ENCODE measurements at places on chromosomes 4 and X.
A peak's percentile ranks its signal among the peaks of the same experiment; 100 is the strongest.

DNA sequence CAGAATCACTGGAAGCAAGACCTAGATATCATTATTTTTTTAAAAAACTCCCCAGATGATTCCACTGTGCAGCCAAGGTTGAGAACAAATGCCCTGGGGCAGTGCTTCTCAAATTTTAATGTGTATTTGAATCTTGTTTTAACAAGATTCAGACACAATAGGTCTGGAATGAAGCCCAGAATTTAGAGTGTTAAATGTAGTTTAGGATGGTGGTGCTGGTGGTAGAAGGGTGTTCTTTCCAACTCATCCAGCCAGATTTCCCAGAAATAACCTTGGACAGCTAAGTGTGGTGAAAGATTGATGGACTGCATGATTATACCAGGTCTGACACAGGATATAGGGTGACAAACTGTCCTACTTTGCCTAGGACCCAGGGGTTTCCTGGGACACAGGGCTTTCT is 120.1 kb upstream of the MED14 start:
- peak; percentile 16 for DNase-seq

DNA sequence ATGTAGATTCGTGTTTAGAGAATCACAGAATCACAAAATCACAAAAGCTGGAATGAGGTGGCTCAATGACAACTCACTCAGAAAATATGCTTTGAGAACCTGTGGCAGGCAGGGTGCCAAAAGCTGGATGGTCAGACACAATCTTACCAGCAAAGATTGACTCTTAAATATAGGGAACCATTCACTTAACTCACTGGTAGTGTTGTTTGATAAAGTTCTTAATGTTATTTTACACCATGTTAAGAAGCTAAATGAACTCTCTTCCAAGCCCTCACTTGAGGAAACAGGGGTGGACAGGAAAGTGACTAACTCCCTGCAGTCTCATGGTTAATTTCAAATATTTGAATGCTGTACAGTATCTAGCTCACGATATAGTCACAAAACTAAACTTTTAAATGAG is 5.7 kb upstream of the SCOC start:
- DNase-seq: peak; percentile 74

DNA sequence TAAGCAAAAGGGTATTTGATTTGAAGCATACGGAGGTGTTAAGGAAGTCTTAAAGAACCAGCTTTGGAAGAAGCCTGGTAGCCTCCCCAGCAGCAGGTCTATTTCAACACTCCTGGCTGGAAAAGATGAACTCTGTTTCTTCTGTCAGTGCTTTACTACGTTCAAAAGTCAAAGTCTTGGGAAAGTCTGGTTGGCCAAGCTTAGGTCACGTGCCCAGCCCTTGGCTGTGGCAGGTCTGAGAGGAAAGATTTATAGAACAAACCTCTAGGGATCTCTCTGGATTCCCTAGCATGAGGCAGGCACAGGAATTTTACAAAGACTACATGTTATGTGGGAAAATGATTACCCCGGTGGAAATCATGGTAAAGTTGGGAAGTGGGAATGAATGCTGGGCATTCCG is 8.6 kb upstream of the ARHGAP10 start:
- DNase-seq: peak; percentile 17

- DNase-seq: no peak
Observed at GRCh38 chrX:22234380-22234779, 38.3 kb upstream of the CBLL2 start.

DNA sequence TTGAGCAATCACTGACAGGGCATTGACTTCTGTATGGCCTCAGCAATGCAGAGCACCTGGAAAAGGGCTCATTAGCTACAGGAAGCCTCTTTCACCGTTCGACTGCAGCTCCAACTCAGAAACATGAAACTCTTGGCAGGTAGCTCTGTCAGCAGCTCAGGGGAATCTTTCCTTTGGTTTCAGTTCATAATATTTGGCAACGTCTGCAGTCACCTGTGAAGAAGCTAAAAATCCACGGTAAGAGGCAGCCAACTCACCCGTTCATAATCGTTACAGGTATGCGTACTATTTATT is 354.9 kb downstream of the CAMK2D start:
- no peak for DNase-seq

GRCh38 chrX:47648376-47648775 is 2.0 kb downstream of the ELK1 start:
- DNase-seq: no peak

DNA sequence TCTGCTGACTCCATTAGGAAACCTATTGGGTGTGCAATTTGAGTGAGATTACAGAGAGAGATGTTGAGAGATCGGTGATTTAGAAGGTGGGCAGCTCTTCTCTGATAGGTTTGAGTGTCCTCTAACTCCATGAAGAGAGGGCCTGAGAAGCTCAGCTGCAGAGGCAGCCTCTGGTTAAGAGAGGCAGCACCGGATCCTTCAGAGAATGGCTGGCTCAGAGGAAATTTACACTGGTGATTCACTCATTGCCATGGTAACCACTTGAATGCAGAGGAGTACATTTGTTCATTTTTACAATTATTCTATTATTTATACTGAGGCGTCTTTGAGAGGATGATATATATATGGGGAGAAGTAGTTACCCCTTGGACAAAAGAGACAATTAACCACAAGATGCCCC is 171.7 kb downstream of the PDGFRA start:
- peak; percentile 92 for DNase-seq

DNA sequence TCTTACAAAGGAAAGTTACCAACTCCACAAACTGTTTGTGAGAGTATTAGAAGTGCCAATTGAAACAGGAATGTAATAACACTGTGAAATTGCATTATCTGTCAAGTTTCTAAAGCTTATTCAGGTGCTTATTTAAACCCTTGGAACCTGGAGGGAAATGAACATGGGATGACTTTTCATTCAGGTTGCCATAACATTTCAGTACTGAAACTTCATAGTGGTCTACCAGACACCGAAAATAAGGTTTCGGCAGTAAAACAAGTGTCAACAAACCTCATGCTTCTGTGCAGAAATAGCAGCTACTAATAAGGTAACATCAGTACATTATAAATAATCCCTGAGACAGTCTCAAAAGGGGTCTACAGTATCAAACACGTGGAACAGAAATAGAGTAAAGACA is 890.7 kb upstream of the INTU start:
- DNase-seq: no peak

- DNase-seq: peak; percentile 24
Observed at GRCh38 chr4:176001151-176002006, 64.3 kb upstream of the WDR17 start.

DNA sequence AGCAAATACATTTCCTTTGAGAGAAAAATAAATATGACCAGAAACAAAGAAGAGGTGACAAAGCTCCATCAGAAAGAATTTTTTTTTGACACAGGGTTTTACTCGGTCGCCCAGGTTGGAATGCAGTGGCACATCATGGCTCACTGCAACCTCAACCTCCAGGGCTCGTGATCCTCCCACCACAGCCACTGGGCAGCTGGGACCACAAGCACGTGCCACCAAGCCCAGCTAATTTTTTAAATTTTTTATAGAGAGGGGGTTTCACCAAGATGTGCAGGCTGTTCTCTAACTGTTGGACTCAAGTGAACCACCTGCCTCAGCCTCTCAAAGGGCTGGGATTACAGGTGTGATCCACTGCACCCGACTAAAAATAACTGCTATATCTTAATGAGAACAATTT is 10.3 kb downstream of the ADH5 start:
- DNase-seq: no peak

DNA sequence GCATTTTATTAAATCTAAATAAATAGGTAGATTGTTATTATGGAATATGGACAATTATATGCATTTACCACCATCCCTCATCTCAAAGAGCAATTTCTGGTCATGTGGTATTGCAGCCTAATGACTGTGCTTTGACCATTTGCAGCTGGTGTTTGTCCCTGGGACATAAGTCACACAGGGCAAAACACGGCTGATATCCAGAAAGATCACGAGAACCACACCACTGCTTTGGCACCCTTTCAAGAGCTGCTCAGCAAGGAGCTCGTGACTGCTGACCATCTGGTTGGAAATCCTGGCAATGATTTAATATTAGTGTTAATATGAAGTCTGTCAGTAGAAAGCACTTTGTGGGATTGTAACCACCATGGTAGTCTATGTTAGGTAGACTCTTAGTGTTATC is 545.0 kb downstream of the GBA3 start:
- no peak for DNase-seq

DNA sequence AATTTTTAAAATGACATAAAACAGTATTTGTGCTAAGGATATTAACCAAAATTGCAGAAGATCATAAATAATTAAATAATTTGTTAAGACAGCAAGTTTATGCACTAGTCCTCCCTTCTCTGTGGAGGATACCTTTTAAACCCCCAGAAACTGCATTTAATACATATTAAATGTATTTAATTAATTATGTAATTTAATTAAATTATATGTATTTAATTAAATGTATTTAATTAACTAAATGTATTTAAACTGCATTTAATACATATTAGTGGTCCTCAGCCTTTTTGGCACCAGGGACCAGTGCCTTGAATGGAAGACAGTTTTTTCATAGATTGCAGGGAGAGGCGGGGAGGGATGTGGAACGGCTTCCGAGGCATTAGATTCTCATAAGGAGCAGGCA is 404.6 kb downstream of the ARHGAP24 start:
- no peak for DNase-seq

DNA sequence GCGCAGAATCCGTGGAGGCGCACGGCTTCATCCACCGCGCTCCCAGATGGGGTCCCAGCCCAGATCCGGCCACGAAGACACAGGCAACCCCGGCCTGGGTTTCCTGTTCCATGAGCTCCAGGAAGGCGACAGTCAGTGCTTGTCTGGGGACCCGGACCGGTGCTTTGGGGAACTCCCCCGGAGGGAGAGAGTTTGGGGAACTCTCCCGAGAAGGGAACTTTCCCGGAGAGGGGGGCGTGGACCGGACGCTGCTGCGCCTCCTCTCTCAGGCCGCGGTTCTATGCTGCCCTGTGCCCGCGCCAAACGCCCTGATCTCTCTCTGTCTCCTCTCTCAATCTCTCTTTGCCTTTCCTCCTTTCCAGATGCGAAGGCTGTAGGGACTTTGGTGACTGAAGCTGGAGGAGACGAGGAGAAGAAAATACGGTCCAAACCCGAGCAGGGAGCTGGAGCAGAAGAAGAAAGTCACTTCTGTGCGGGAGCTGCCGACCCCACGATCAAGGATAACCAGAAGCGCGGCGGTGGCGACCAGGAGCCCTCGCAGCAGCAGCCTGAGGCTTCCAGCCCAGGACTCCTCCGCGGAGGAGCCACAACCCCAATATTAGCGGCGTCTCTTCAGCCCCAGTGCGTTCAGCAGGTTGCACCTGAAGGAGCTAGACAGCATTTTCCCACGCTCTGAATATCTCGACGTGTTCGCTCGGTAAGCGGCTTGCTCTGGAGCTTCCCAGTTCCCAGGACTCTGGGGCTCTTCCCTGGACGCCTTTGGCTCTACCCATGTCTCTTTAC is 47.6 kb upstream of the NKAP start:
- DNase-seq: no peak

DNA sequence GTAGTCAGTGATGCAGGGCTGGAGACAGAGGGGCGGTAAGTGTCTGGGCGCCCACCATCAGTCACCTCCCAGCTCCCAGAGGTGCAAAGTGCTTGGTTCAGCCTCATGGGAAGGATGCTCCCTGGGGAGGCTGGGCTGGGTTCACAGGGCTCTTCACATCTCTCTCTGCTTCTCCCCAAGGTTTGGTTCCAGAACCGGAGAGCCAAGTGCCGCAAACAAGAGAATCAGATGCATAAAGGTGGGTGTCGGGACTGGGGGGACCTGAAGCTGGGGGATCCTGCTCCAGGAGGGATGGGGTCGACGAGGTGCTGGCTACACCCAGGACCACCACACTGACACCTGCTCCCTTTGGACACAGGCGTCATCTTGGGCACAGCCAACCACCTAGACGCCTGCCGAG is 10.1 kb downstream of the SHOX start:
- no peak for DNase-seq

DNA sequence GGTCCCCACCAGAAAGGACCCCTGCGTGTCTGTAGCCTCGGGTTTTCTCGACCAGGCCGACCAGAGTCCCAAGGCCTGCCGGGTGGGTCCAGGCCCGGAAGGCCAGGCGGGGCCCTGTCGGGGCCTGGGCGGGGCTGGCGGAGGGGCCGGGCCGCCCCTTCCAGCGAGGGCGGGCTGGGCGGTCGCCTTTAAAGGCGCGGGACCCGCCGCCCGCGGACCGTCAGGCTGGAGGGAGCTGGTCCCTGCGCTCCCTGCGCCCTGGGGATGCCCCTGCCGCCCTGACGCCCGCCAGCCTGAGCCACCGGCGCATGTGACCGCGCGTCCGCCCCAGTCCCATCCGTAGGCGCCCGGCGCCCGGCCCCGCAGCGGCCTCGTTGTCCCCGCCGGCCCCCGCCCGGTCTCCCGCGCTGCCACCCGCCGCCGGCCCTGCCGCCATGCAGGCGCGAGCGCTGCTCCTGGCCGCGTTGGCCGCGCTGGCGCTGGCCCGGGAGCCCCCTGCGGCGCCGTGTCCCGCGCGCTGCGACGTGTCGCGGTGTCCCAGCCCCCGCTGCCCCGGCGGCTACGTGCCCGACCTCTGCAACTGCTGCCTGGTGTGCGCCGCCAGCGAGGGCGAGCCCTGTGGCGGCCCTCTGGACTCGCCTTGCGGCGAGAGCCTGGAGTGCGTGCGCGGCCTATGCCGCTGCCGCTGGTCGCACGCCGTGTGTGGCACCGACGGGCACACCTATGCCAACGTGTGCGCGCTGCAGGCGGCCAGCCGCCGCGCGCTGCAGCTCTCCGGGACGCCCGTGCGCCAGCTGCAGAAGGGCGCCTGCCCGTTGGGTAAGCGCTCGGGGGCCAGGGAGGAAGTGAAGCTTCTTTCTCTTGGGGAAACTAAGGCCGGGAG is at the start of gene HTRA3:
HTRA3 (plus strand) TSS at position 220 of the 883 bp plus-strand sequence; CDS start at position 435, 215 bp downstream.
- DNase-seq: peak; percentile 56

GRCh38 chrX:337331-337831 is 18.8 kb upstream of the GTPBP6 start:
- no peak for DNase-seq

DNA sequence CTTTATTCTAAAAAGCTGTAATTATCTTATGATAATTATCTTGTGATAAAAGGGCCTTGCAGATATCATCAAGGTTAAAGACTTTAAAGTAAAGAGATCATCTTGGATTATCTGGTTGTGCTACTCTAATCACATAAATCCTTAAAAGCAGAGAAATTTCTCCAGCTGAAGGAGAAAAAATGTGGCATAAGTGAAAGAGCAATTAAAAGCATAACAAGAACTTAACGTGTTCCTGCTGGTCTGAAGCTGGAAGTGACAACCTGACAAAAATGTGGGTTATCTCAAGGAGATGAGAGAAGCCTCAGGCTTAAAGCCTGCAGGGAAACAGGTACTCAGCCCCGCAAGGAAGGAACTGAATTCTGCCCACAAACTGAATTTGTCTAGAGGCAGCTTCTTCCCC is 449.1 kb upstream of the NDST4 start:
- DNase-seq: no peak

DNA sequence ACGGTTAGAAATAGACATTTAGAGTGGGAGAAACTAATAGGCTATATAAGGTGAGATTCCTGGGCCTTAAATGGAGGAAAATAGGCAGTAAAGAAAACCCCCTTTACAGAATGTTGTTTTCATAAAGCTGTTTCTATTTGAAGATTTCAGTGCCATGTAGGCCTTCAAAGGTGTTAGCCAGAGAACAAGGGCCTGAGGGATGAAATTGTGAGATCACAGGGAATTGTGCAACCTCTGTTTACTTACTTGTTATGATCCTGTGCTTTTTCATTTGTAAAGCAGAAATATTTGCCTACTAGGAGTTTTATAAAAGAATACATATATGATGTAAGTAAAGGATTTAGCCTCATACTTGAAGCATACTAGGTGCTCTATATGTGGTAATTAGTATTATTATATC is 272.9 kb upstream of the ARX start:
- no peak for DNase-seq
